Esophagus squamous epithelium (tissue), 5 donors: ENCODE measurements at places on chromosomes 6 and 20.

DNA sequence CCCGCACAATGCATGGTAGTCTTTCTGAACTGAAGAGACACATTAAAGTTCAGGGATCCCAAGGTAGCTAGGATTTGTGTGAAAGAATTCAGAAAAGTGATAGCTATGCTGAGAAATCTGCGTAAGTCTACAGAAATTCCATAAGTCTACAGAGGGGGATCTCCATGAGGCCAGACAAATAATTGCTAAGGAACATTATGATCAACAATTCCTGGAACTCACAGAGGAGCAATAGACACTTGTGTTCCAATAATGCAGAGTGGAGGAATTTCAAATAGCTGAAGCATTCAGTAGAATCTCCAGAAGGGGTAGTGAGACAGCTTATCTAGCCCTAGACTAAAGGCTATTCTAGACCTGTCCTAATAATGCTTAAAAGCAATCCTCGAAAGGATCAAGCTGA, 315.7 kb upstream of the ECI2 start:
- no peak for DNase-seq

GRCh38 chr6:116564921-116565872, 6.1 kb upstream of the RWDD1 start:
- DNase-seq: no peak

- no peak for DNase-seq
These were observed 506.7 kb downstream of the PRKN start for GRCh38 chr6:162220876-162221275.

DNA sequence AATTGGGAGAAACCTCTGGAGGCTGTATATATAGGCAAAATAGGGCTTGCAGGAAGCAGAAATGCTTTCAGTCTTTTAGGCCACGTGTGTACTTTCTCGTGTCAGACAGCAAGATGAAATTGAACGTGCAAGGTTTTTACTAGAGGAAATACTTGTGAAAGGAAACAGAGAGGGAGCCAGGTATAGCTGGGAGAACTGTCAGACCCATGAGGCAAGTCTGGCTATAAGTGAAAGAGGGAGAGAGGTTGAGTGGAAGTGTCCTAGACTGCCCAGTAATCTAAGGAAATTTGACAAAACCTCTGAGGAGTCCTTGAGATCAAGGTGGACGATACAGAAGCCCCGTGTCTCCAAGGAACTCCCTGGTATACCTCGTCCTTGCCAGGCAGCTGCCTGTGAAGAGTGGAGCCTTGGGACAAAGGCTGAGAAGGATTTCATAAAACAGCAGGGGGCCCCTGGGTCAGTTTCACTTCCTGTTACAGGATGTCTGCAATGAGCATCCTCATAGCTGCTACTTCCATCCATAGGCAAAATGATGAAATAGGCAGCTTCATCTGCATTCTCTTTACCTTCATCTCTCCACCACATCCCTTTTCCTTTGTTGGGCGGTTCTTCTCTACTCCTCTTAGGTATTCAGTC, 114.4 kb upstream of the MAP3K7 start:
- DNase-seq: no peak

DNA sequence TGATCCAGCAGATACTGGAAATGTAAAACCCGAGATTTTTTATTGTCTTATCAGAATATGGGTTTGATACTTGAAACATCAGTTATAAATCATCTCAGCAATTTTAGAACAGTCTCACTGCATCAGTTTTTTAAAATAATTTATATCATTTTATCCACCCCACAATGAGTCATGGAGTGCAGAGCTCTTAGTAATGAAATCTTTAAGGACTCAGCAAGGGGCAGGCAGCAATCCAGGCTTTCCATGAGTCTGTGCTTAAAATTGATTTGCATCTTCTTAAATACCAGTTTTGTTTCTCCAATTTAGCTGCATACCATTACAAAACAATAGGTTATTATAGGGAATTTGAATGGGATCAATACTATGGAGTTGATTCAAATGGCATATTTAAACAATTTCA, 832.3 kb downstream of the C6orf118 start:
- DNase-seq: no peak

GRCh38 chr6:1403851-1404712, 14.7 kb downstream of the FOXF2 start:
- no peak for DNase-seq

- no peak for DNase-seq
These were observed 164.2 kb upstream of the AKAP12 start for GRCh38 chr6:151075527-151075926.

- DNase-seq: no peak
These were observed 16.2 kb downstream of the TNXB start for GRCh38 chr6:32092760-32093497.

- no peak for DNase-seq
These were observed 9.6 kb upstream of the SPDEF start for GRCh38 chr6:34565722-34566137.

- no peak for DNase-seq
These were observed 71.1 kb downstream of the LAMA4 start for GRCh38 chr6:112183271-112183671.
